ENCODE measurements at places on chromosomes 11 and 22.

DNA sequence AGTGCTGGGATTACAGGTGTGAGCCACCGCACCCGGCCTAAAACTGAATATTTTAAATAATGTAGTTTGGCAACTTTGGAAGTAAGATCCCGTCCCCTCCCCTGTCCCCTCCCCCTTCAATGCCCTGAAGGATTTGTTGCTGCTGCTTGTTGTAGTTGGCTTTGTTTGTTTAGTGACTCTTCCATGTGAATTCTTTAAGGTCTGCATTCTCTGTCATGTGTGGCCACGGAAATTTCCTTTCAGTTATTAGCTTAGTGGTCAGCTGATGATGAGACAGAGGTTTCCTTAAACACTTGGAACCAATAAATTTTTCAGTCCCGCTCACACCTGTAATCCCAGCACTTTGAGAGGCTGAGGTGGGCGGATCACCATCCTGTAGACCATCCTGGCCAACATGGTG, 109.9 kb downstream of the MPPED1 start:
- DNase-seq: no peak

GRCh38 chr22:30181459-30182349, 64.9 kb downstream of the LIF start:
- peak; percentile 92 for DNase-seq

GRCh38 chr22:39292031-39292462, 27.4 kb downstream of the RPL3 start:
- no peak for DNase-seq

GRCh38 chr11:120013325-120014250, 124.3 kb downstream of the TRIM29 start:
- DNase-seq: no peak

GRCh38 chr22:44103735-44104480, 76.8 kb upstream of the PARVG start:
- DNase-seq: no peak

GRCh38 chr22:47060718-47061117, 298.3 kb downstream of the TBC1D22A start:
- no peak for DNase-seq

- peak; percentile 96 for DNase-seq
Measured at GRCh38 chr22:19687561-19688300, 26.6 kb upstream of the SEPTIN5 start.

- no peak for DNase-seq
Measured at GRCh38 chr22:45312856-45313255, 3.1 kb downstream of the FAM118A start.

DNA sequence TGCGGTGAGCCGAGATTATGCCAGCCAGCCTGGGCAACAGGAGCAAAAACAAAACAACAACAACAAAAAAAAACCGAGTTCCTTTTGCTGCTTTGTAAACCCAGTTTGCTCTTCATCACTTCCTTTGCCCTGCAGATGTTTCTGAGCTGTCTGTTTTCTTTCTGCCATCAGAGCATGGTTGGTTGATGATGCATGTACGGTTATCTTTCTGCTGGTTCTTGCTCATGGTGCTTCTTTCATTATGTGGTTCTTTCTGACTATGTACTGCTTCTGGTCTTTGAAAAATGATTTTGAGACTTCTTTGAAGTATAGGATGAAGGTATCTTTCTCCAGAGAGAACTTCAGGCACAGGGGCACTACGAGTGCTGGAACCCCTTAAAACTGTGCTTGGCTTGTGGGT, 13.2 kb downstream of the TANGO2 start:
- no peak for DNase-seq

GRCh38 chr11:63549411-63549810, 12.8 kb downstream of the PLAAT4 start:
- no peak for DNase-seq

GRCh38 chr11:19988598-19988997, 171.7 kb downstream of the DBX1 start:
- no peak for DNase-seq

GRCh38 chr11:7894251-7894650, 36.8 kb downstream of the OR10A6 start:
- DNase-seq: no peak

DNA sequence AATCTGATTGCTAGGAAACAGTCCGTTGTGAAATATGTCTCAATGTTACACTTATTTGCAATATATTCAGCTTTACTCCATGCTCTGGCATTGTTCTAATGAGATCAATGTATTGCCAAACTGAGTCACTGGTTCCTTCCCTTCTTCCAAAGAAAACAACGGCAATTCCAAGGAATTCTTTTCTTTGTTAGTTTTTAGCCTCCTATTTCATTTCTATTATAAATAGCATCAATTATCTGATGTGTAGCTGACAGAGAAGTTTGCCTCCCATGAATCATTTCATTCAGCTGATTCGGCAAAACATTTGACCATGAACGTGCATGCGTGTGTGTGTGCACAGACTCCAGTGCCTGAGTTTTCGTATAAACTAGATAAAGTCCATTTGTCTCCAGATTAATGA, 346.8 kb downstream of the ETS1 start:
- no peak for DNase-seq
